GM12864 (cell line): ENCODE measurements at places on chromosomes 6 and 20.

GRCh38 chr6:57306273-57306672 is 11.2 kb upstream of the PRIM2 start:
- DNase-seq, result no peak

DNA sequence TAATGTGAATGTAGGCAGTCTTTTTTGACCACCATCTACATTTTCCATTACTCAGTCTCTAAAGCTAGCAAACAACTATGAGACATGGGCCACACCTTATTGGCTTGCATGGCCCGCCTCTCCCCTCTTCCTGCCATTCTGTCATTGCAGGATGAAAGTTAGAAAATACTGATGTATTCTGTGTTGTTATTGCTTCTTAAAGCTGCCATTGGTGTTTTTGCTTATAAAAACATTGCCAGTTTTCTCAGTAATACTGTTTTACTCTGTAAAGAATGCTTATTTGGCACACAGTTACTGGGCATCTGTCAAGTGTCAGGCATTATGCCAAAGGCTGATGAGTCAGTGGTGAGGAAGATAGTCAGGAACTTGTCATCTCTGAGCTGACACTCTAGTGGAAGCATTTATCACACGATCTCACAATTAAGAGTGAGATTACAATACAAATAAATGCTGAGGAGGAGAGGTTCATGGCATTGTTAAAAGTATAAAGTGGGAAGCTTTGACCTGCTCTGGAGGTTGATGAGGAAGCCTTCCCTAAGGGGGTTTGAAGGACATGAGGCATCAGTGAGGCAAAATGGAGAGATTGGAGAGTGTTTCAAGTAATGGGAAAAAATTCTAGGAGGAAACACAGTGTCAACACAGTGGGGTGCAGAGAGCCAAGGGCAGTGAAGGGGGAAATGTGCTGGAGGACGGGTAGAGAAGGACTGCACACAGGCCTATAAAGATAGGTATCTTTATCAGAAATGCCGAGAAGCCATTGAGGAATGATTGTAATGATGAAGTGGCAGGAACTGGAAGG is 14.7 kb downstream of the KLHL32 start:
- no peak for DNase-seq

GRCh38 chr6:37878150-37878710 is 58.7 kb downstream of the ZFAND3 start:
- no peak for DNase-seq

- no peak for DNase-seq
These were observed 104.0 kb upstream of the ZFP64 start for GRCh38 chr20:52295556-52295955.

DNA sequence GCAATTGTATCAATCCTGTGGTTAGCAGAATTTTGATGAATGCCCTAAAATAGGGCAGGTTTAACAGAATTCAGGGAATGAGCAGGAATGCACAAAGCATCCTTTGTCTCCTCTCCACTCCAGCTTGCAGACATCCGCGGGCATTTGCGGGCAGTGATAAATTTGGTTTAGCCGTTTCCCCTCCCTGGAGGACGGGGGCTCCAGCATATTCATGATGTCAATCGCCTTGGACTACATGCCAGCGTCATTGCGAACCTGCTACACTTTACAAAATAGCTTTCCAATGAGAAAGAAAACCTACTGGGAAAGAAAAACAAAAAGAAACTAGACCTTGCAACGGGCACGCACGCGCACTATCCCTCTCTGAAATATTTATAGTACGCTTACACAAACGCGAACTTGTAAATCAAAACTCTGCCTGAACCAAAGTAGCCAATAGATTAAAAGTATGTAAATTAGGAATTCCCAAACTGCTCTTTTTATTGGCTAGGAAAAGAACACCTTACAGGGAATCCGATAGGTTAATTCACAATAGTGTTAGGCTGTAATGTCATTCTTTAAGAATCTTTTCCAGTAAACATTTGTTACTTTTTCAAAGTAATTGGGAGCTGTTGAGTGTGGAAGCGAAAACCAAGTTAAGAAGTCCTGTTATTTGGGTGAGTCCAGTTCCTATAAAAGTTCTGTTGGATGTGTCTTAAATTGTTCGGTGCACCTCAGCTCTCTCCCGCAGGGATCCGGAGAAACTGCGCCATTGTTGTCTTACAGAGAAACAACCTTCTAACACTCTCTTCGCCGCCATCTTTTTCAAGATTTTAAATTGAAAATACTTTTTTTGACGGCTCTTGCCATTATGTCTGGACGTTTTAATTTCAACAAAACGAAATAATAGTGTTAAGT is 136.7 kb downstream of the HFE start:
- DNase-seq, result peak; percentile 77
